ENCODE measurements at places on chromosomes 7 and 10.

DNA sequence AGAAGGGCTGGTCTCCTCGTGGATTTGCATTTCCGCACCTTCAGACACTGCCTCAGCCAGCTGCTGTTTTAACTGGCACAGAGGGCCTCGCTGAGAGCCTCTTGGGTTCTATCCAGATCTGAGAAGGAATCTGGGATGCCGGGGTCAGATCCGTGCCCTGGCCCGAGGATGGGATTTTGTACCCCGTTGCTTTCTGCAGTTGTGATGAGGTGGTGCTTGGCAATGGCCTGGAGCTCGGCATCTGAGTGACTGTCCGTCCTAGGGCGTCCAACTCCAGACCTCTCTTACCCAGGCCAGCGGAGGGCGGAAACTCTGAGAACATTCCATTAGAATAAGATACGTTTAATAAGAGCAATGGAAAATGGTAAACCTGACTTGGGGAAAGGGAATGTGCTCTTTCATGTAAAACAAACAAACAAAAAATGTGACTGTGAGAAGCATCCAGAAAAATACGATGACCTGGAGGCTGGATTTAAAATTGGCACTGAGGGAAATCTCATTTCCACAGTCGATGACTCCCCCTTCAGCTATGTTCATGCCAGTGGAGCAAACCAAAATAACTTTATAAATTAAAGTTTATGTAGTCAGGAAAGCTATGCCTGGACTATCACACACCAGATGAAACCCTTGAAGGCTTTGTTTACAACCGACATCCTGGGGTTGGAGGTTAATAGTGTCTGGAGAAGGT lies 39.6 kb downstream of the GRK5 start:
- DNase-seq = no peak

GRCh38 chr10:86060386-86061277 lies 306.0 kb downstream of the GRID1 start:
- DNase-seq = no peak

- no peak for DNase-seq
Measured at GRCh38 chr10:49595003-49595712, 15.0 kb upstream of the SLC18A3 start.

GRCh38 chr10:110601581-110601980 lies 34.1 kb downstream of the SMC3 start:
- DNase-seq = no peak

GRCh38 chr10:78904196-78904595 lies 164.6 kb upstream of the ZMIZ1 start:
- DNase-seq = no peak

DNA sequence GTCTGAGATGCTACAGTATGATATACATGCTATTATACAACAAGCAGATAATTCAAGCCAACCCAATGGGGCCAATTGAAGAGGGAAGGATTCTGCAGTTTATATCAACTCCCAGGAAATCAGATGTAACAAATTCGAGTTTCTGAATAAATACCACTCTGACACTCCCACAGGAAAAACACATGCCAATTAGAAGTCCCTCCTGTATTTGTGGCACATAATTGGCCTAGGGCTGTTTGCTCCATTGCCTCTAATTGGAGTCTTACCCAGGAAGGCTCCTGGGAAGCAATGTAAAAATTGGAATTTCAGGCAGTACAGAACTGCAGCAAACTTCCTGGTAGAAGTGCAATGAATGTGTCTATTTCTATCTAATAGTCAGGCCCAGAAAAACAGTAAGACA lies 4.7 kb downstream of the PPA1 start:
- no peak for DNase-seq

DNA sequence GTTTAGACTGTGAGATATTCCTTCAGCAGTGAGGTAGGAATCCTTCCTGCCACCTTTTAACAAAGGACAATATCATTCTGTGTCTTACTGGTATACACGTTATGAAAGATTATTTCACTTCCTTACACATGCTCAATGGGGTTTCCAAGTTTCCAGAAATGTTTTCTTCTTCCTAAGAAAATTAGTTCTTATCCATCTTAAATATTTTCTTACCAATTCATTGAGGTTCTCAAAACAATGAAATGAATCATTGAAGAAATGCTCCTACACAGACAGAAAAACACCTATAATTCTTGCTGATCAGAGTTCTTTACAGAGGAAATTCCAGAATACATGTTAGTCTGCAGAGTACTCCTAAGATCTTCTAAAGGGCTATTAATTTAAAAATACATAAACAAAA lies 51.4 kb upstream of the SEC61G start:
- DNase-seq = no peak

DNA sequence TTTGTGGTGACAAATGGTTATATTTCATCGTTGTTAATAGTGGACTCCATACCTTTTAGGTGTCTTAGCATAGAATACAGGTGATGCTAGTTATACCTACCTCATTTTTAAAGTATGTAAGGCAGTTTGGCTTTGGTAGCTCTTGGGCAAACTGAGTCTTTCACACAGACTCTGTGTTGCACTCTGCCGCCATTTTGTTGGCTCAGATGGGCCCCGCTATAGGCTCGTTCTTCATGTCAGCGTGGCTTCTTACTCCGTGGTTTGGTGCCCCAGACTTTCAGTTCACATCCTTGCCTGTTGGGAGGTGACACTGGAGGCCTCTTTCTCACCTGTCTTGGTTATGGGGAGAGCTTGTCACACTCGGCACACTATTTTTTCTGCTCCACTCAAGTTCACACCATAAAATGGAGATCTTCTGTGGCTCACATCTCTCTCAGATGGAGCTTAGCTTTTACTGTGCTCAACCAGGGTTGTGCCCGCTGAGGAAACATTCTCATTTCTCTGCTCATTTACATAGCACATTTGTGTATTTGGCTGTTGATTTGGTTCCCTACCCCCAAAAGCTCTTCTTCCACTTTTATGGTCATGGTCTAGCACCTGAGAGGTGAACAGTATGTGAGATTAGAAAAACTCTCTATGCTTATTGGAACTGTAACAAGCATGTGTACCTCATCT lies 178.5 kb downstream of the ARID5B start:
- no peak for DNase-seq

DNA sequence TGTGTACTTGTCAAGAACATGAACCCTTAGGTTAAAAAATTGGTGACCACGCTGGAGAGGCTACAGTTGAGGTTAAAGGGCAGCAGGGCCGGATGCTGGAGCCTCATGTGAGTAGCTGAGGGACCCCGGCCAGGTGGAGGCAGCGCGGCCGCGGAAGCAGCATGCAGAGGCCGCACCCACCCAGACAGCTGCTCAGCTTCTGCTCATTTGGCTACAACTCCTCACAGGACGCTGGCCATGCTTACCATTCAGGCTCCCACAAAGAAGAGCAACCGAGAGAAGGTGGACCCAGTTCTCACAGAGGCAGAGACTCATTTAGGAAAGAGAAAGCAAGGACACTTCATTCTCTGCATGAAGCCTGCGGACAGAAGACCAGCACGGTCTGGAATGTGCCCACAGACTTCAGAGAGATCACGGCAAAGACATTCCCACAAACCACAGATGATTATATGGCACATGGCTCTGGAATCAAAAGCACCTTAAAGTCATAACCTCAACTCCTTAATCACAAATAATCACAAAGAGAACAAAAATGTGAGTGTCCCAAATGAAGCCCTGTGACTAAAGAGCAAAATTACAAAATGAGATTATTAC lies 94.4 kb downstream of the VOPP1 start:
- DNase-seq = no peak
